ENCODE measurements at places on chromosomes 5 and 9.

DNA sequence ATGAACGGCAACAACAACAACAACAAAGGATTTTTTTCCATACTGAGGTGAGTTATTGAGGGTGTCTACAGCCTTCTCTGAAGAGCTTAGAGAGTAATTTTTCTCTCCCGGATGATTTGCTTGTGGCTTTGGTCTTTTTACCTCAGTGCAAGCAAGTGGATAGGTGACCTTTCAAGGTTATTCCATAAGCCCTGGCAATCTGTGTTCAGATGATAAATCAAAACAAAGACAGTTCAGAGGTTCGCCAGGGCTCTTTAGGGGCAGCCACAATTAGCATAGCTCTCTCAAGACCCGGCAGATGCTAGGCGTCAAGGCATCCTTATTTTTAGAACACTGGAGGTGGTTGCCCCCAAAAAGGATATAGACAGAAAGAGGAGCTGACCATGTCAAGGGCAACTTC lies 417.9 kb upstream of the C9orf72 start:
- no peak for DNase-seq

GRCh38 chr5:142235050-142235797 lies 89.6 kb downstream of the SPRY4 start:
- no peak for DNase-seq

GRCh38 chr9:137588891-137589290 lies 1.4 kb downstream of the ZMYND19 start:
- DNase-seq = no peak

DNA sequence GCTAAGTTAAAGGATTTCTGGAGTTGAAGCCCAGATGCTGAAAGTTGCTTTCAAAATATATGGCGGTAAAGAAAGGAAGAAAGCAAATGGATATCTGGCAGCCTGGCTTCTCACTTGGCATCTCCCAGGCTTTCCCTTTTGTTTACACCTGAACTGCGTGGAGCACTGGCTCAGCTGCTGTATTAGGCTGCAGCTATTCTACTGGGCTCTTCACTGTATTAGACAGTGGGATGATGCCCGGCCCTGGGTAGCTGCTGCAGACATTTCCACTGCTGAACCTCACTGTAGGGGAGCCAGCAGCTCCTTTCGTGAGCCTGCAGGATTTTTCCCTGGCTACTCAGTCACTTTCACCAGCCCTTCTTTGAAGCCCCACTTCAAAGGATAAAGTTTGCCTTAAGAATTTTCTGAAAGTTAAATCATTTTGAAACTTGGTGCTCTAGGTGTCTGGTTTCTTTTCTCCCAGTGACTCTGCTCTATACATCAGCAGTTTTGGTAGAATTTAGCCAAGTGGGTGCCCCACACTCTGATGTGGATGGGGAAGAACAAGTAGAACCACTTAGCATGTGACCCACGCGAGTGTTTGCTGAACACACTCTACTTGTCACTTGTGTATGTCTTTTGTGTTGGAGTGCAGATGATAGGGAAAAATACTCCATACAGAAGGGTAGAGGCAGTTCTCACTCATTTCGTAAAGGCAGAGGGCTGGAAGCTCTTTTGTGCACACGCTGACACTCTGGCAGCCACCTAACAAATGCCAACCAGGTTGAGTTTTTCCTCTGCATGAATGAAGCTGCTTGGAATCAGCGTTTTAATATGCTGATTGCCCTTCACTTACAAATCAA lies 49.9 kb downstream of the C9orf152 start:
- no peak for DNase-seq

- DNase-seq = no peak
Observed at GRCh38 chr5:175254155-175254554, 189.8 kb downstream of the DRD1 start.

GRCh38 chr9:126295082-126295477 lies 31.5 kb upstream of the MVB12B start:
- DNase-seq = no peak

DNA sequence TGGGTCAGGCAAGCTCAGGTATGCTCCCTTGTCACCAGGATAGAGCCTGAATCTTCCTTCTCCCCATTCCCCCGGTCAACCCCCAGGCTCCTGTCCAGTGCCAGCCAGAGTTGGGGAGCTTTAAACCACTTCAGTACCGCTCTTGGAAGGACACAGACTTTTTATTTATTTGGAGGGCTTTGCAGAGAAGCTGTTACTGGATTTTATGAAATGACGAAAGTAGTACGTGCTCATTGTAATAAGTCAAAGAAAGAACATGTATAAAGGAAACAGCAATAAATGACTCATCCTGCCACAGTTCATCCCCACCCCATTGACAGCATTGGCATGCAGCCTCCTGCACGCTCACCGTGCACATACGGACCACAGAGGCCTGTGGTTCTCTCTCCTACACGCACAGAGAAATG lies 230.3 kb downstream of the AUH start:
- DNase-seq = peak; percentile 8

- DNase-seq = no peak
Observed at GRCh38 chr9:126986506-126986951, 71.9 kb downstream of the RALGPS1 start.

GRCh38 chr5:132546108-132546507 lies 2.8 kb upstream of the IL5 start:
- DNase-seq = no peak

DNA sequence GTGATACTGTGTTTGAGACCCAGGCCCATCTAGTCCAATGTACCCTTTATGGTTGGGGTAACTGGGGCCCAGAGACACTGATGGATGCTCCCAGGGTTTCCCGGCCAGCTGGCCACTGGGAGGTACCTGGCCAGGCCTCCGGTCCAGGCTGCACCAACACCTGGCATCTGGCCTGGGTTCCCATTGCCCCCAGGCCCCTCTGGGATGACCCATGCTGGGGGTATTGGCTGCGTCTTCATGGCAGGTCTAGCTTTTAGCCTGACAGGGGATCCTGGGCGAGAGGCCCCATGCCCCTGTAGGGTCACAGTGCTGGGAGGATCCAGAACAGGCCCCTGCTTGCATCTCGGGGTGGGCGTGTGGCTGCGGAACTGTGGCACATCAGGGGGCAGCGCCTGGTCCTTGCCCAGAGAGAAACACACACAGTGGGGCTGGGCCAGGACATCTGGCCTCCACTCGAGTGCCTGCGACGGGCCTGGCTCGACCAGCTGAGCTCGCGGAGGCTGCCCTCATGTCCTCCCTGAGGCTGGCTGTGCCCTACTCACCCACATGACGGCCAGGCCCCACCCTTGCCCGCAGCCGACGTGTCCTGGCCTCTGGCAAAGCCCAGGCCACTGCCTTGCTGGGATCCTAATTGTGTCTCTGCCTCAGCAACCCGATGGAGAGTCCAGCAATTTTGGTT lies 21.5 kb upstream of the COL5A1 start:
- DNase-seq = no peak

- DNase-seq = no peak
Observed at GRCh38 chr5:58185801-58186200, 274.1 kb downstream of the PLK2 start.

GRCh38 chr5:136133222-136133921 lies 727 bp downstream of the SMAD5 start:
- no peak for DNase-seq

GRCh38 chr9:5326187-5326586 lies 13.5 kb downstream of the RLN1 start:
- no peak for DNase-seq

DNA sequence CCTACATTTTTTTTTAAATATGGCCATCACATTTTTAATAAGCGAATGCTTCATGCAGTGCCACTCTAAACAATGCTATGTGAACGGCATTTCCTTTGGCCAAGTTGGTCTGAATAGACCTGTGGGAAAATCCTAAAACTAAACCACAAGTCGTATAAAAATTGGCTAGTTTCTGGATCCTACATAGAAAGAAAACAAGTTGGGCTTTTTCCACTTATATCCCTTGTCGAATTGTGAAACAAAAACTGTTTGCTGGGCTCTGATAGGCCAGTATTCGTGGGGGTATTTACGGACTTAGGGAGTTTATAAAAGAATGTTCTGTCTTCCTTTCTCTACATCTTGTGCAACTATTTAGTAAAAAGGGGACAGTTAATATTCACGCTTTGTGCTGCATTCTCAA lies 153.1 kb upstream of the KLF9 start:
- DNase-seq = no peak

GRCh38 chr5:11268891-11269290 lies 507.9 kb upstream of the DAP start:
- no peak for DNase-seq

GRCh38 chr9:15253197-15253596 lies 53.8 kb downstream of the TTC39B start:
- DNase-seq = no peak

GRCh38 chr5:100826133-100826532 lies 76.9 kb downstream of the ST8SIA4 start:
- no peak for DNase-seq

DNA sequence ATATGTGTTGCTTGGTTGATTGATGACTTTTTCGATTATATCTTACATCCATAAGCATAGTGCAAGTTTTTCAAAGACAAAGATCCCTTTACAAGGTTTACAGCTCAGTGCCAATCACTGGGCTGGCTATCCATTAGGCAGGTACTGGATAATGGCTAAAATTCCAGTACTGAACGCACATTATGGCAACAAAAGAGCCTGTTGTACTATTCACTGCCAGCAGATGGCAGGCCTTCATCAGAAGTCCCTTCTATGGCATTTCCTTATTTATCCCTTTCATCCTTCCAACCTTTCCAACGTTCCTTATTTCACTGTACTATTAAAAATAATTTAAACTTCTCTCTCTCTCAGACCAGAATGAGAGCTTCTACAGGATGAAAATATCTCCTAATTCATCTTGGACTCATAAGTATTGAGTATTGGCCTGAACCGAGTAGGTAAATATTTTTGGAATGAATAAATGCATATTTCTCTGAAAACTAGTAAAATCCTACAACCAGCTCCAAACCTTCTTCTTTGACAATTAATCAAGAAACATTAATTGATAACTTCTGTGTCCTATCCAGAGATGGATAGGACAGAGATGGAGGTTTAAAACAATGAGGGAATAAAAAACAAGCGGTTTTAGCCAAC lies 6.7 kb upstream of the WNT8A start:
- DNase-seq = no peak

- no peak for DNase-seq
Observed at GRCh38 chr5:113771483-113771882, 258.0 kb downstream of the YTHDC2 start.

DNA sequence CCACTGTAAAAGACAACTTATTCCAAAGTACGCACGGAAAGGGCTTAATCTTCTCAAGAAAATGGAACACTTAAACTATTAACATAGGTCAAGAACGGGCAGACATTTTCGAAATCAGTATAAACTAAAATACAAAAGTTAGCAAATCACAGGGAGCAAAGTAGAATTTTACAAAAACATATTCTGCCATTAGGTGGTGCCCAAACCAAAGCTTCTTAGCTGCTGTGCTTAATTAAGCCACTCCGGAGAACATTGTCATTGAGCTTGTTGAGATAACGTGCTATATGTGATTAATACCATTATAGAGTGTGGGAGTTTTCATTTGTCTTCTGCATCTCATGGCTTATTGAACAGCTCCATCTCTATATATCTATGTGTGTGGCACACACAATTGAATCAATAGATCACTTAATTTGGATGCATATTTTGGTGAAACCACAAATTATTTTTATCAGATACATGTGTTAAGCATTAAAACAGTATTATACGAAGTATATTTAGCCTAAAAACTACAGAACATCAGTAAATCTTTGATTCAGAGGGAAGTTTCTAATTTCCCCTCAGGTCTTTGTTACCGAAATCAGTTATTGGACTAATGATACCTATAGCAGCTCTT lies 23.4 kb downstream of the UBLCP1 start:
- no peak for DNase-seq

DNA sequence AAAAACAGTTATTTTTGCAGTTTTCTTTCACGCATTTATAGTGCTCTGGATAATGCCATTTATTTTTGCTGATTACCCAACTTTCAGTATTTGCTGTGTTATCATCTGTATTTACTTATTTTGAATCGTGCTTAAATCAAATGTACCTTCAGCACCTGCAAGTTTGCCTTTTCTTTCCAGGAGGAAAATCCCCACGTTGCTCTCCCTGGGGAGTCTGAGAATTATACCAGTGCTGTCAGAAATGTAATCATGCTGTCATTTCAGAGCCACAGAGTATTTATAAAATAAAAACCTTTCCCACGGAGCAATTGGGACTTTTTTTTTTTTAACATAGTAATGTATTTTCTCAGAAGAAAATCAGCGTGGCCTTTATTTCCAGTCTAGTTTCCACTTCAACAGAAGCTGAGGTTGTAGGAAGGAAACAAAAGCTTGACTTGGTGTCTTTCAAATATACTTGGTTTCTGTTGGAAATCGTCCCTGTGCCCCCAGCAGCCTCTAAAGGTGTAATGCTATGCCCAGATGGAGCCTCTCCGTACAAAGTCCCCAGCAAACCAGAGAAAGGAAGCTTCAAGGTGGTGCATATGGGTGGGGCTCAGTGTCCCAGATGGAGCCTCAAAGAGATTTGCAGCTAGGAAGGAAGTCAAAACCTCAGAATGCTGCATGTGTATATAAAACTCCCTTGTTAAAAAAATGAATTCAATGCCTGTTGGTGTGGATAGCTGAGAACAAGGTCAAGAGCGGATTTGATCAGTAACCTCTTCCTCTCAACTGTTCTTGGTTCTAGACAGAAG lies 2.1 kb downstream of the GPR150 start:
- DNase-seq = peak; percentile 39

DNA sequence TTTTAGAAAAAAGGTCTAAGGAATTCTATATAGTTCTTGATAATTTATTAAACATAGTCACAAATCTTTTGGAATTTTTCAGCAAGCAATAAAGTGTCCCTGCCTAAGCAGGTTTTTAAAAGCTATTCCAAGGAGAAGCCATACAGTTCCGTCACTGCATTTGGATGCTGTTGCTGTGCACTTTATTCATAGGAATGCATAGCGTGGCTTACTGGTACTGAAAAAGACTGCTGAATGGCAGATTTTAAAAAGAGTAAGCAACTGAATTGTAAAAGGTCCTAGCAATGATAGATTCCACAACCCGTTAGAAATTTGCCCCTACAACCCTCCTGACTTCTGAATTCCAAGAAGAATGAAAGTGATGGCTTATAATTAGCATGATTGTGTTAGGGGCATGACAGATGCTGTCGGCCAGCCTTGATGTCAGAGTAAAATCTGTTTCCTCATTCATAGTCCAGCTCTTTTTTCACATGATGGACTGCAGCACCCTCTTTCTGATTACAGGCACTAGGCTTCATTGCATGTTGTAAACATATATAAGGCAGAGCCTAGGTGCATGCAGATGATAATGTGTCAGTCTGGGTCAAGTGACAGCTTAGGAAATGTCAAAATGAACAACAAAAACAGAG lies 227.0 kb downstream of the PDE4D start:
- no peak for DNase-seq

DNA sequence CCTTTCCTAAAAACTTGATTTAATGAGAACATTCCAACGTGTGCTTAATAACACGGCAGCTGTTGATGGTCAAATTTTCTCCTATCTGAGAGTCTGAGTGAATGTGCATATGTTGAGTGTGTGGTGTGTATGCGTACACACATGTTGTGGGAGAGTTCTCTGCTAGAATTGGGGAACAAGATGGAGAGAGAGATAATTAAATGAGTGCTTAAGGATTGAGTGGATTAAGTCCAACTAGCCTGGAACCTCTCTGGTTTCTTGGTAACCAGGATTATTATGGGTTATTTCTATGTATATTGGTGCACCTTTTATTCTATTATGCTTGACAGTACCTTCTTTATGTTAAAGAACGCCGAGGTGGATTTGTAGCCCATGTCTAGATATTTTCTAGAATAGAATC lies 36.4 kb upstream of the TNFAIP8 start:
- no peak for DNase-seq

GRCh38 chr5:110590187-110590586 lies 136.3 kb downstream of the TMEM232 start:
- no peak for DNase-seq

- DNase-seq = no peak
Observed at GRCh38 chr9:2411459-2412215, 209.9 kb upstream of the VLDLR start.
